Placental pericyte (primary cell): ENCODE measurements at places on chromosomes 12 and 14. TPM values are rescaled to one million over a fixed set of nuclear protein-coding genes. Genes with fewer than 3 reads are reported as not detected.

Gene SLIRP
- 91.8 and 108 TPM in 2 replicates for total RNA-seq

Gene EFS
- total RNA-seq = 1.5 and 3.3 TPM in 2 replicates

Gene ALDH1L2
- total RNA-seq = 30.5 and 52.5 TPM in 2 replicates

Gene ACSM4
- total RNA-seq = not detected in 2 replicates

Gene KRT72
- total RNA-seq = not detected in 2 replicates

Gene FOXN4
- total RNA-seq = not detected in 2 replicates

Gene LYSET
- 5.9 and 11.9 TPM in 2 replicates for total RNA-seq
